ENCODE measurements at places on chromosomes 13 and 19.

GRCh38 chr19:30896554-30896953 lies 452.7 kb downstream of the TSHZ3 start:
- DNase-seq: no peak

- DNase-seq: no peak
Observed at GRCh38 chr13:77298426-77298825, 28.5 kb downstream of the MYCBP2 start.

GRCh38 chr13:39596685-39597084 lies 6.3 kb downstream of the LHFPL6 start:
- DNase-seq: no peak

DNA sequence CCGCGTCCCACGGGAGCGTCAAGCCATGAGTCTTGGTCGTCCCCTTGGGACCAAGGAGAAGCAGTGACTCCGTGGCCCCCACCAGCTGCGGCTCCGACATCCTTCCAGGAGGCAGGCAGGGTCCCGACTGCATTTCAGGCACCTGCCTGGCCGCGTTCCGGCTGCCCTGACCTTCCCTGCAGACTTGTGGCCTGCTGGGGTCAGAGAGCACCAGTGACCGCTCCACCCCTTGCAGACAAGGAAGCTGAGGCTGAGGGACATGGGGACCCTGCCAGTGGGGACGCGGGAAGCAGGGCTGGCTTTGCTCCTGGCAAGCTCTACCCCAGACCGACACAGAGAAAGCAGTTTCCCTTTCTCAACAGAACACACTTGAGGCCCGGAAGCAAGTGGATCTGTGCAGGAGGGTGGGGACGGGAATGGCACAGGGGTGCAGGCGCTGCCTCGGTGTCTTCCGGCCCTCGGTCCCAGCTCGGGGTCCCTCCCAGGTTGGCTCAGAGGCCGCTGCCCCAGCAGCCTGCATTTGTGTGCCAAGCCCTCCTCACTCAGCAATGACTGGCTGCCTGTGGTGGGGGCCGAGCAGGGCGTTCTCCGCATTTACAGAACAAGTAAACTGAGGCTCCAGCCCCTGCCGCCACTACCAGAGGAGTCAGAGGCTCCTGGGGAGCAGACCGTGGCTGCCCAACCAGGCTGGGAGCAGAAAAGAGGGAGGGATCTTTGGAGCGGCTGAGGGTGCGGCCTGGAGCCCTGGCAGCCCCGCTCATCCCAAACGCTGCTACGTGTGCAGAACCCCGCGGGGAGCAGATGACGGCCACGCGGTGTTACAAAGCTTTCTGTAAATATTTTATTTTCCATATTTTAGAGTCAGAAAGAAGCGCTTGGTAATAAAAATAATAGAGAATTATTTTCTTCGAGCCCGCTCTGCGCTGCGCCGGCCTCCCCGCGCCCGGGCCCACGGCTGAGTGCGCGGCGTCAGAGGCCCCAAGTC lies 43.9 kb downstream of the GAS6 start:
- no peak for DNase-seq
